Activated naive CD4-positive, alpha-beta T cell treated with Interleukin-2 at 50 U/mL for 16 hours (primary cell): ENCODE measurements at places on chromosomes 3 and 15.

DNA sequence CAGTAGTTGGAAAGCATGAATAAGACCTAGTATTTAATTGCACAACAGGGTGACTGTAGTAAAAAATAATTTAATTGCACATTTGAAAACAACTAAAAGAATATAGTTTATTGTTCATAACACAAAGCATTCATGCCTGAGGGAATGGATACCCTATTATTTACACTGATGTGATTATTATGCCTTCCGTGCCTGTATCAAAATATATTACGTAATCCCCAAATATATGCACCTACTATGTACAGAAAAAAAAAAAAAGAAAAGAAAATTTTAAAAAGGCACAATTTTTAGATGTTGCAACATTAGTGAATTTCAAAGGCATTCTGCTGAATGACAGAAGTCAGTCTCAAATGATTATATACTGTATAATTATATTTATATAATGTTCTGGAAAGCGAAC is 647.2 kb upstream of the BCHE start:
- no peak for DNase-seq

DNA sequence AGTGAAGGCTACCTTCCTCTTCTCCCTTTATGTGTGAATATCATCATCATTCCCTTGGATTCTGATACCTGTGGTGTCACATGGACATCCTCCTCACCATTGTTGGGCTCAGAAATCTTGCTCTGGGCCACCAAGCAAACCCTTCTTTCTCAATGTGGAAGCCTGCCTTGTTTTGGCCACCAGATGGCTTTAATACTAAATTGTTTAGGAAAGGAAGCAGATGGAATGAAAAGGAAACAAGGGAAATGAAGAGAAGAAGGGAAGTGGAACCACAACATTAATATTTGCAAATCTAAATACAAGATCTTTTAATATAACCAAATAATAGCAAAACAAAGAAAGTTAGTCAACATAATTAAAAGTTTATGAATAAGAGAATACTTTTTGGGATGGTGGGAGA is 14.0 kb downstream of the FAM227B start:
- no peak for DNase-seq

DNA sequence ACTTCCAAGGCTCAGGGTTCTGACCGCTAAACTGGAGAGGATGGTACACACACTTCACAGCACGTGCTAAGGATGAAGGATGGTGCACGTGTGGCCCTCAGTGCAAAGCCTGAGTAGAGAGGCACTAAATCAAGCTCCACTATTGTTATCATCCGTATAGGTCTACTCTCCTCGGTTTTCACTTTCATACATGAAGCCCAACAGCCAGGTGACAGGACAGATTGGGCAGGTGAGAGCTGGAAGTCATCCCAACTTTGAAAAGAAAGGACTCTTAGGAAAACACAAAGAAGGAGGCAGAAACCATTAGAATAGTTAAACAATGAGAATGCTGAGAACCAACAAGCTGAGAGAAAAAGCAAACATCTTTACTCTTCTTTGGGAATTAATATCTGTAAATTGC is 21.1 kb downstream of the MAGI1 start:
- no peak for DNase-seq

- no peak for DNase-seq
Measured at GRCh38 chr3:112550859-112551258, 10.9 kb downstream of the ATG3 start.

GRCh38 chr3:155281912-155282311 is 11.6 kb downstream of the STRIT1 start:
- DNase-seq = no peak

DNA sequence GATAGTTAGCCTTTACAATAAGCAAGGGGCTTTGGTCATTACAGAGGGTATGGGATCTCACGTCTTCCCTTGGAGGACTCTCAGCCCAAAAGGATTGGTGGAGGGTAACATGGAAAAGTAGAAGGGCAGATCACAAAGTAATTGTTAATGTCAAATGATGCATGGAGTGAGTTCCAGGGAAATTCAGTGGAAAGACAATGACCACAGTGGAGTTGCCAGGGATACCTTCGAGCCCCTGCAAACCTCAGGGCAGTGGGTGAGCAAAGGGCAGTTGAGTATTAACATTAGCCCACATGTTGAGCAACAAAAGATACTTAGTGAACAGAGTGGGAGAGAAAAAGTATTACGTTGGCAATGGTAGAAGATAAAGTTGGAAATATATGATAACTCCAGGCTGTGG is 593.4 kb upstream of the NR2F2 start:
- DNase-seq = no peak

GRCh38 chr3:179455954-179456353 is 4.7 kb upstream of the GNB4 start:
- no peak for DNase-seq

GRCh38 chr3:26422415-26422814 is 200.2 kb upstream of the LRRC3B start:
- DNase-seq = no peak

- DNase-seq = no peak
Measured at GRCh38 chr15:85741021-85741421, 53.7 kb downstream of the KLHL25 start.

DNA sequence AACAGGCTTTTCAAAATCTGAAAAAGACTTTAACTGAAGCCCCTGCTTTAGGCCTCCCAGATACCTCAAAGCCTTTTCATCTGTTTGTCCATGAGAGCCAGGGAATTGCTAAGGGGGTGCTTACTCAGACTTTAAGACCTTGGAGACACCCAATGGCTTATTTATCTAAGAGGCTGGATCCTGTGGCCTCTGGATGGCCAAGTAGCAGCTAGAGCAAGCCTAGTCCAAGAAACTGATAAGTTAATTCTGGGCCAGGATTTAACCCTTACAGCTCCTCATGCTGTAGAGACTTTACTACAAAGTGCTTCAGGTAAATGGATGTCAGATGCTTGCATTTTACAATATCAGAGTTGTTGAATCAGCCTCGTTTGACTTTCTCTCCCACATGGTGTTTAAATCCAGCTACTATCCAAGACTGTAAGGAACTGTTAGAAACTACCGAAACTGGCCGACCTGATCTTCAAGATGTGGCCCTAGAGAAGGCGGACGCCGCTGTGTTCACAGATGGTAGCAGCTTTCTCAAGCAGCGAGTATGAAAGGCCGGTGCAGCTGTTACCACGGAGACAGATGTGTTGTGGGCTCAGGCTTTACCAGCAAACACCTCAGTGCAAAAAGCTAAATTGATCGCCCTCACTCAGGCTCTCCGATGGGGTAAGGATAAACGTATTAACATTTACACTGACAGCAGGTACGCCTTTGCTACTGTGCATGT is 3.3 kb downstream of the DET1 start:
- no peak for DNase-seq

GRCh38 chr3:195853036-195853435 is 41.3 kb upstream of the MUC4 start:
- DNase-seq = no peak

DNA sequence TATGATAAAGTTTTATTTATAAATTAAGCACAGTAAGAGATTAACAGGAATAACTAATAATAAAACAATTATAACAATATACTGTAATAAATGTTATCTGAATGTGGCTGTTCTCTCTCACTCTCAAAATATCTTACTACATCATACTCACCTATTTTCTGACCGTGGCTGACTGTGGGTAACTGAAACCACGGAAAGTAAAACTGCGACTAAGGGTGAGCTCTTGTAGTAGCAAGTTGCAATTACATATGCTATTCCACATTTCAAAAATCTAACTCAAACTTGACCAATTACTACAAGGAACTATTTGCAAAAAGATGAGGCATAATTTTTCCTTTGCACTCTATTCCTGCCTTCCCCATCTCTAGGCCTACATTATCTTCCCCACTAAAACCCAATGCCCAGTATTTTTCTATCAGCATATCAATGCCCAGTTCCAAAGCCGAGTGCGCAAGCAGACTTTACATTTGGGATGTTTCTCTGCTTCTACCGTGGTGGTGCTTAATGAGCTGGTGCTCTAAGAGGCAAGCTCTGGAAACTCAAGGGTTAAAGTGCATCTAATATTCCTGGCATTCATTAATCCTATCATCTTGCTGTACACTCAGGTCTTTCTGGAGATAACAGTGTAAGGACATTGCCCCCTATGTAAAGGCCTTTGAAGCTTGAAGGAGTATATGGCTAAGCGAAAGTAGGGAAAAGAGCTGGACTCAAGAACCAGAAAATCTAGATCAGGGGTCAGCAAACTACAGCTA is 6.7 kb downstream of the PCYT1A start:
- no peak for DNase-seq

DNA sequence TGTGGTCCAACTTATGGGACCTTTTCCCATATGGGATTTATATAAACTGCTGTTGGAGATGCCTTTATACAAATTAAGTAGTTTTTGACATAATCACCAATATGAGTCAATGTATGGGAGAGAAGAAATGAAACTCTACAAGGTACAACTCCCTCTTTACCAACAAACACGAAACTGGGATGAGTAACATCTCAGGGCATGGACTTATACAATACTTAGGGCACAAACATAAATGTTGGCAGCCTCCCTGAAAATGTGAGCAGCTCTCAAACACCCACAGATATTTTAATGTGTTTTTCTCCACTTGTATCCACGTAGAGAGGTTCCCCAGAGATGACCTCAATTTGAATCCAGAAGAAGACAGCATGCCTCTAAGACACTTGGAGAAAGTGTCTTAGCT is 161.6 kb downstream of the MAGI1 start:
- DNase-seq = no peak

DNA sequence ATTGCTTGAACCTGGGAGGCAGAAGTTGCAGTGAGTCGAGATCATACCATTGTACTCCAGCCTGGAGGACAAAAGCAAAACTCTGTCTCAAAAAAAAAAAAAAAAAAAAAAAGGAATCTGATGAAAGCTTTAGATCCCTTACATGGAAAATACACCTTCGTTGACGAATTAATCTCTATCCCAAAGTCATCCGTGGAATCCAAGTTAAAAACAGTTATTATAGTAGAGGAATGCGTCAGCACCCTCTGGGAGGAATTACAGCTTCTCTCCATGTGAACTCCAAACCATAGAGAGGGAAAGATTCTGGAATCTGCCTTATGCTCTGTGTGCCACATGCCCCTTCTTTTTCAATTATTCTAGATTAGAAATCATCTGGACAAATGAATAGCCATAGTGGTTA is 192.3 kb upstream of the C2CD4B start:
- no peak for DNase-seq

DNA sequence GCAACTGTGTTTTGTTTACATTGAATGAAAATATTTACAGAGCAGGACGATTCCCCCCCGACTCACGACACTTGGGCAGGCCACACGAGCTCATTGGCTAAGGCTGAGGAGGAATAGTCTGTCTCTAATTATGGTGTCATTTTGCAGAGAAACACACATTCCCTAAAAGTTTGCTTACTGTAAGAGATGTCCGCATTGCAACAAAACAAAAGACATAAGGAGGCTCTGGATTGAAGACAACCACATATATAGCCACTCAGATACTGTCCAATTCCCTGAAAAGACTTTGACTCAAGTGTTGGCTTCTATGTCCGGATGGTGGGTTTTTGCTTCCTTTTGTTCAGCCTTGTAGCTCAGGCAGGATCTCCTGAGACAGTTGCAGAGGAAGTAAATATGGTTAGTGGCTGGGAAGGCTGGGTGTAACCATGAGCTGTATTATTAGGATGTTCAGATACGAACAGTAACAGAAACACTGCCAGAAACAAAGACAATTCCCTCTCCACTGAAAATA is 170.4 kb downstream of the KLHL25 start:
- DNase-seq = no peak

GRCh38 chr15:42404461-42405235 is 45.3 kb downstream of the CAPN3 start:
- DNase-seq = no peak

GRCh38 chr3:44045476-44046275 is 196.0 kb upstream of the TOPAZ1 start:
- no peak for DNase-seq

DNA sequence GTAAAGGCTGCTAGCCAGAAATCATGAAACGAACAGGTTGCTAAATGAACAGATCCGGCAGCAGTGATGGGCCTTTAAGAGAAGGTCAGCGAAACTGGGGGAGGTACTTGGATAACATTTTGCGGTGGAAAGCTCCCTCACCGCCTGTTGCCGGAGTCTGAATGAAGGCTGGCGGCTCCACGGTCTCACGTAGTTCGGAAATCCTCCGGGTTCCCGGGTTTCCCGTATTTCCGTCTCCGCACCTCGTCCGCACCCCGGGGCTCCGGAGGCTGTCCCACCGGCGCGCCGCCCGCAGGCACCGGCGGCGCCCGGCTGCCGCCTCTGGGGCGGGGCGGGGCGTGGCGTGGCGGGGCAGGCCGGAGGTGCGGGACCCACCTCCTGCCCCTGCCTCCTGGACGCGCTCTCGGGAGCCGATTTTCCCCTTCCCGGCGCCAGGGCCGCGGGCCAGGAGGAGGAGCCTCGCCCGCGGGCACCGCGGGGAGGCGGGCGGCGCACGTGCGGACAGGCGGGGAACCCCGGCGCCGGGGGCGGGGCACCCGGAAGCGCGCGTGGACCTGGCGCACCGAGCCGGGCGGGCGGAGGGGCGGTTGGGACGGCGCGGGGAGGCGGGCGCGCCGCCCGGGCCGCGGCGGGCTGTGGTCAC is at the start of gene ZDHHC23:
TSS of gene ZDHHC23 (plus strand) at position 642 of the 643 bp plus-strand sequence. CDS start 790 bp downstream, outside the sequence.
- DNase-seq = peak; percentile 68

- no peak for DNase-seq
Measured at GRCh38 chr15:34837246-34838016, 42.1 kb upstream of the ACTC1 start.

- no peak for DNase-seq
Measured at GRCh38 chr15:31317421-31318327, 9.0 kb upstream of the KLF13 start.

DNA sequence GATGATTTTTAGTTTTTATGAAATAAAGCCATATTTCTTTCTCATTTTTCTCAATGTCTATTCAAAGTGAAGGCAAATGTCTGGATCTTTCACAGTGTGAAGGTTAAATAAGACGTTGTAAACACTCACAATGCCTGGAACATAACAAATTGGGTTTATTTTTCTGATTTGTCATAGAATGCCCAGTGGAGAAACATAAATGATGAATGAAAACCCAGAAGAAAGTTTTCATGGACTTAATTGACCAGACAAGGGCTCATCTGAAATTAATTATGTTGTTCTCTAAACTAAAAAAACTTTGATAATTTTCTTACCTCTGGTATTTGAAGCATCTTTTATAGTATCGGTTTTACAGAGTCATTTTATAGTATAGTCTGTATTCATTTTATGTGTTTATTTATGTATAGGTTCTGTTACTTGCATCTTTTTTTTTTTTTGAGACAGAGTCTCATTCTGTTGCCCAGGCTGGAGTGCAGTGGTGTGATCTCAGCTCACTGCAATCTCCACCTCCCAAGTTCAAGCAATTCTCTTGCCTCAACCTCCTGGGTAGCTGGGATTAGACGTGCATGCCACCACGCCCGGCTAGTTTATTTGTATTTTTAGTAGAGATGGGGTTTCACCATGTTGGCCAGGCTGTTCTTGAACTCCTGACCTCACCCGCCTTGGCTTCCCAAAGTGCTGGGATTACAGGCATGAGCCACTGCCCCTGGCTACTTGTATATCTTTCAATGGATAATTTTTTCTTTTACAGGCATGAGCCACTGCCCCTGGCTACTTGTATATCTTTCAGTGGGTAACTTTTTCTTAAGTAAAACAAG is 15.1 kb upstream of the BNIP2 start:
- no peak for DNase-seq

- DNase-seq = peak; percentile 10
Measured at GRCh38 chr15:52234596-52235541, 43.7 kb upstream of the GNB5 start.

GRCh38 chr3:31714495-31715280 is 182.0 kb downstream of the STT3B start:
- DNase-seq = no peak
